ENCODE measurements at places on chromosomes 1 and 21. TPM values are rescaled to one million over a fixed set of nuclear protein-coding genes. Genes with fewer than 3 reads are reported as not detected.

CD1D gene
- not detected for polyA plus RNA-seq

DNA sequence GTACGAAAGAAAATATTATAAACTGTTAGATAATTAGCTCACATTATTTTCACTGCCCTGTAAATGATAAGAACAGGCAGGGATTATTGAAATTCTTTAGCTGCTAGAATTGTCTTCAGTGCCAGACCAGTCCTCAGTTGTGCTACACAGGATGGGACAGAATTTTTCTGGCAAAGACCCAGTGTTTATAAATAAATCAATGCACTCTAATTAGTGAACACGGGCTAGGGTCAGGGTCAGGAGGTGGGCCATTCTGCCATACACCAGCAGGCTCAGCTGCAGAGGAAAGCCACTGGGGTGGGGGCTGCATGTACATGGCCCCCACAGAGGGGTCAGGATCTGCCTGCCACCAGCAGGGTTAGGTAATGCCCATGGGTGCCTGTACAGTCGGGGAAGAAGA, 6.4 kb downstream of the BCAR3 start:
- no peak overlapping the region for H3K4me3 ChIP-seq
- H3K4me1 ChIP-seq = peaks cover 44% of the 10 kb centered on the region
- H3K27me3 ChIP-seq = no peaks in the 10 kb centered on the region
- no peak for DNase-seq
- H3K27ac ChIP-seq = no peak overlapping the region

RGS18 gene
- 0.02 TPM for polyA plus RNA-seq

DNA sequence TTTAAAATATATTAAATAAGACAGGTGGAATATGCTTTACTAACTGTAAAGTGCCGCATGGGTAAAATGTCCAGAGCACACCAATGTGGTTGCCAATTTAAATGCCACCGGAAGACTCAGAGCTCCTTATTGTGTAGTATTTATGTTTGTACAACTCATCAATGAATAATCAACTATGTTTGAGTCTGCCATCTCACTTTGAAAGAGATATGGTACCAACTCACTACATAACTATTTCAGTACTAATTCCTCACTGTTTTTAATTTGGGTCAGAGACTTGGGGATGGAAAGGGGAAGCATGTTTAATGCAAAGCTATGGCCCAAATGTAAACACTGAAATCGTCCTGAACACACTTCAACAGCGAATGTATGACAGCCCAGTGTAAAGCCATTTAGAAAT, 144.8 kb downstream of the NR5A2 start:
- peaks cover 7% of the 10 kb centered on the region for H3K4me1 ChIP-seq
- no peak overlapping the region for H3K27ac ChIP-seq
- DNase-seq = peak; percentile 48
- no peak overlapping the region for H3K4me3 ChIP-seq
- H3K27me3 ChIP-seq = no peaks in the 10 kb centered on the region

GRCh38 chr1:37478890-37479254, 4.5 kb downstream of the ZC3H12A start:
- peaks cover 34% of the 10 kb centered on the region for H3K36me3 ChIP-seq
- peak overlapping the region; percentile 92 for H3K27ac ChIP-seq
- H3K4me1 ChIP-seq = peaks cover 37% of the 10 kb centered on the region
- no peaks in the 10 kb centered on the region for H3K27me3 ChIP-seq
- H3K4me3 ChIP-seq = no peak overlapping the region

DNA sequence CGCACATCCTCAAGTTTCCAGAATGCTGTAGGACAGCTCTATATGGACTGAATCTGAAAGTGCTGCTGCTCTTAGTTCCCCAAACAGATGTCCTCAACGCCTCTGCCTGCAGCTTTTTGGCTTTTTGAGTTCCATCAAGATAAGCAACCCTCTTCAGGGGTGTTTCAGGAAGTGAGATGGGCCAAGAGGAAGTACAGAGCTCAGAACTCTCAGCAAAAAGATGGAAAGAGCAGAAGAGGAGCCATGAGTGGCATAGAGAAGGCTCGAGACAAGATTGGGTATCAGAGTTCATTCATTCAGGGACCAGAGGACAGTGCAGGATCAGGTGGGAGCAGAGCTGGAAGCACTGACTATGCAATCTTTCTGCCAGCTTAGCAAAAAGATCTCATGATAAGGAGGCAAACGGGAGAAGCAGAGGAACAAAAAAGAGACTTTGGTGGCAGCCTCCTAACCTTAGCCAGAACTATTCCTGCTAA, at the start of the genes ADORA3 and TMIGD3:
Gene ADORA3 (minus strand): TSS at position 49 of the 476 bp plus-strand sequence. CDS start 279 bp downstream, outside the sequence.
Gene TMIGD3 (minus strand): TSS at position 49 of the 476 bp plus-strand sequence. CDS start 279 bp downstream, outside the sequence.
- H3K27me3 ChIP-seq = peaks cover 11% of the 10 kb centered on the region
- no peaks in the 10 kb centered on the region for H3K36me3 ChIP-seq
- no peak for DNase-seq
- no peak within 1 kb of the TSS for H3K27ac ChIP-seq
- H3K4me1 ChIP-seq = peaks cover 9% of the 10 kb centered on the region

COG2 gene
- polyA plus RNA-seq = 15.4 TPM

GRCh38 chr1:18166929-18167328, 59.3 kb downstream of the IGSF21 start:
- DNase-seq = no peak
- no peak overlapping the region for H3K27ac ChIP-seq
- no peaks in the 10 kb centered on the region for H3K27me3 ChIP-seq
- no peak overlapping the region for H3K4me3 ChIP-seq

GRCh38 chr1:26597629-26598039, 68.1 kb downstream of the RPS6KA1 start:
- H3K4me1 ChIP-seq = no peaks in the 10 kb centered on the region
- peak; percentile 48 for DNase-seq
- H3K4me3 ChIP-seq = no peak overlapping the region
- H3K27me3 ChIP-seq = no peaks in the 10 kb centered on the region

C8A gene
- polyA plus RNA-seq = not detected

DNA sequence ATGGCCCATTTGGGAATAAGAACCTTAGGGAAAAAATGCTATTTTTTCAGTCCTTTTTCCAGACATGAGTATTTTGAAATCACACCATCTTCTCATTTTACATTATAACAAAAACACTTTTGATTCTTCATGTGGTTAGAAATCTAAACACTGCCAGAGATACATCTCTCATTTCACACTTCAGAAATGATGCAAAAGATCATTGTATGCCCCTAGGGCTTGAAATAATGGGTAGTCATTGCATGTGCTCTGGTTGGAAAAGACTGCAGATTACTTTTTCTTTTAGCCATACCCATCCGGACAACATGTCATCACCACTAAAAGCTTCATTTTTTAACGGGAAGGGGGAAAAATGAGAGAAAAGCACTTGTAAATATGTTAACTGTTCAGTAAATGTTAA, 1152.2 kb upstream of the ADGRL4 start:
- no peak for DNase-seq
- H3K27me3 ChIP-seq = no peaks in the 10 kb centered on the region
- no peaks in the 10 kb centered on the region for H3K36me3 ChIP-seq
- H3K4me1 ChIP-seq = no peaks in the 10 kb centered on the region

GRCh38 chr1:90193116-90193515, 198.2 kb downstream of the ZNF326 start:
- H3K4me1 ChIP-seq = no peaks in the 10 kb centered on the region
- H3K4me3 ChIP-seq = no peak overlapping the region
- H3K36me3 ChIP-seq = no peaks in the 10 kb centered on the region
- H3K27ac ChIP-seq = no peak overlapping the region
- no peak for DNase-seq

PROK1 gene
- not detected for polyA plus RNA-seq

- peaks cover 2% of the 10 kb centered on the region for H3K4me1 ChIP-seq
- no peaks in the 10 kb centered on the region for H3K27me3 ChIP-seq
- no peak overlapping the region for H3K27ac ChIP-seq
- DNase-seq = peak; percentile 80
- no peaks in the 10 kb centered on the region for H3K36me3 ChIP-seq
Observed at GRCh38 chr1:147676311-147677085, 6.2 kb upstream of the ACP6 start.

RNU1-2 gene
- not detected for polyA plus RNA-seq

COL11A1 gene
- 0.26 TPM for polyA plus RNA-seq

GRCh38 chr1:109269981-109270622, 12.8 kb downstream of the PSRC1 start:
- H3K36me3 ChIP-seq = no peaks in the 10 kb centered on the region
- no peak overlapping the region for H3K4me3 ChIP-seq
- H3K27ac ChIP-seq = no peak overlapping the region
- peaks cover 3% of the 10 kb centered on the region for H3K4me1 ChIP-seq
- H3K27me3 ChIP-seq = no peaks in the 10 kb centered on the region

DNA sequence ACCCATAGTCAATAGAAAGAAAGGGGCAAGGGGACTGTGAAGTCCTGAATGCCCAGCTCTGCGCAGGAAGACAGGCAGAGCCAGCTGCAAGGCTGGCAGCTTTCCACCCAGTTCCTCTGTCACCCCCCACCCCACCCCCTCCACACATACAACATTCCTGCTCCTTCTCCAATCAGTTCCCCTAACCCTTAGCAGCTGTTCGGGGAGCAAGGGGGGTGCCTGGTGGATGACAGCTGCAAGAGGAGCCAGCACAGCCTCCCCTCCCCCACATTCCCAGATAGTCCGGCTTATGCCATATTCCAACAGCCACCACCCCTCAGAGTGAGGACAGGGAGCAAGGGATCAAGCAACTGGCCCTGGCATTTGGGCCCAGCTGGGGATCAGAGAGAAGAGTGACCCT, 9.7 kb downstream of the ARHGEF2 start:
- peak; percentile 41 for DNase-seq
- H3K27me3 ChIP-seq = no peaks in the 10 kb centered on the region
- peak overlapping the region; percentile 34 for H3K4me3 ChIP-seq
- H3K36me3 ChIP-seq = peaks cover 28% of the 10 kb centered on the region
- H3K4me1 ChIP-seq = peaks cover 45% of the 10 kb centered on the region
- peak overlapping the region; percentile 36 for H3K27ac ChIP-seq

GRCh38 chr21:46114963-46115362, 17.1 kb downstream of the COL6A2 start:
- no peaks in the 10 kb centered on the region for H3K27me3 ChIP-seq
- no peak overlapping the region for H3K27ac ChIP-seq
- no peak for DNase-seq
- H3K36me3 ChIP-seq = peaks cover 80% of the 10 kb centered on the region
- peaks cover under 1% of the 10 kb centered on the region for H3K4me1 ChIP-seq
- H3K4me3 ChIP-seq = no peak overlapping the region

GRCh38 chr1:2526824-2527555, 594 bp upstream of the PANK4 start:
- H3K27me3 ChIP-seq = peaks cover 5% of the 10 kb centered on the region
- peak overlapping the region; percentile 91 for H3K4me3 ChIP-seq
- DNase-seq = peak; percentile 23
- peaks cover 20% of the 10 kb centered on the region for H3K4me1 ChIP-seq

DNA sequence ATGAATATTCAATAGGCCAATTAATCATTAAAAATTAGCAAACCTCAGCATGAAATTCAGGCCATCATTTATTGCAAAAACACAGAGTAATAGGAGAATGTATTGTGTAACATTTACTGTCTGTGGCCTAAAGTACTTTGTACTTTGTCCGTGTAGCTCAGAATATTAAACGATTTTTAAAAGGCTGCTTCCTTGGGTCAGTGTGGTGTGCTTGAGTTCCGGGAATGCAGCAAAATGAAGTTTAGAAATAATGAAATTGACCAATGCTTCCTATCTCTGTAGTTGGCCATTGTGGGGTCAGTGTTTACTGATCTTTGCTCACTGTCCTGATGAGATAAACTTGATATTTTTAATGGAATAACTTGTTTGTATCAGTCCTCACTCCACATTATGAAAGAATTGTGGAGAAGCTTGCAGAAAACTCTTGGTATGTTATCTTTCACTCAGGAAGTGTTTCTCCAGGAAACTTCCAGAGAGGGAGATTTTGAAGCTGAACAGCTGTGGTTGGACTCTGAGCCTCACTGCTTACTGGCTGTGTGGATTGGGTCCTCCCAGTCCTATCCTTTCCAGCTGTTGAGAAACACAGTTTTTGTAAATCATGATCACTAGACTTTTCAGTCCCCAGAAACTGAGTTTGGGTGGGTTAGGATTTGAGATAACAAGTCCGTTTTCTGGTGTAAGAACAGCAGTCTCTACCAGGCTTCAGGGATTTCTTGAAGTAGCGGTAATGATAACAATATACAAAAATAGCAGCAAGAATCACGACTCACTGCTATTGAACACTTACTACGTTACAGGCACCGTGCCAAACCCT, 19.2 kb upstream of the MTARC1 start:
- no peak for DNase-seq
- H3K36me3 ChIP-seq = no peaks in the 10 kb centered on the region
- H3K4me3 ChIP-seq = no peak overlapping the region
- H3K27me3 ChIP-seq = no peaks in the 10 kb centered on the region

- H3K27me3 ChIP-seq = no peaks in the 10 kb centered on the region
- no peaks in the 10 kb centered on the region for H3K36me3 ChIP-seq
- H3K4me3 ChIP-seq = no peak overlapping the region
- H3K27ac ChIP-seq = no peak overlapping the region
- no peak for DNase-seq
- no peaks in the 10 kb centered on the region for H3K4me1 ChIP-seq
Observed at GRCh38 chr1:28288487-28288886, 29.2 kb downstream of the SESN2 start.

PLA2G2D gene
- not detected for polyA plus RNA-seq

- DNase-seq = no peak
- H3K27me3 ChIP-seq = no peaks in the 10 kb centered on the region
- no peaks in the 10 kb centered on the region for H3K36me3 ChIP-seq
- no peak overlapping the region for H3K4me3 ChIP-seq
- H3K27ac ChIP-seq = no peak overlapping the region
Observed at GRCh38 chr1:208167261-208167869, 76.8 kb downstream of the PLXNA2 start.

DNA sequence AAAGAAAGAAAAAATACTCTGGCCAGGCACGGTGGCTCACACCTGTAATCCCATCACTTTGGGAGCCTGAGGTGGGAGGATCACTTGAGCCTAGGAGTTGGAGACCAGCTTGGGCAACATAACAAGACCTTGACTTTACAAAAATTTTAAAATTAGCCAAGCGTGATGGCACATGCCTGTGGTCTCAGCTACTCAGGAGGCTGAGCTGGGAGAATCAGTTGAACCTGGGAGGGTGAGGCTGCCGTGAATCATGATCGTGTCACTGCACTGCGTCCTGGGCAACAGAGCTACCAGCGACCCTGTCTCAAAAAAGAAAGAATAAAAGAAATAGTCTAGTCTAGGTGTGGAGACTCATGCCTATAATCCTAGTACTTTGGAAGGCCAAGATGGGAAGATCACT, 22.3 kb downstream of the RRP1B start:
- no peaks in the 10 kb centered on the region for H3K27me3 ChIP-seq
- H3K27ac ChIP-seq = no peak overlapping the region
- DNase-seq = no peak
- H3K4me3 ChIP-seq = no peak overlapping the region
- H3K4me1 ChIP-seq = no peaks in the 10 kb centered on the region
- H3K36me3 ChIP-seq = peaks cover 10% of the 10 kb centered on the region
